ENCODE measurements at places on chromosomes 16 and 17.

GRCh38 chr16:89697616-89698331 lies 3.7 kb downstream of the SPATA2L start:
- no peak for DNase-seq

DNA sequence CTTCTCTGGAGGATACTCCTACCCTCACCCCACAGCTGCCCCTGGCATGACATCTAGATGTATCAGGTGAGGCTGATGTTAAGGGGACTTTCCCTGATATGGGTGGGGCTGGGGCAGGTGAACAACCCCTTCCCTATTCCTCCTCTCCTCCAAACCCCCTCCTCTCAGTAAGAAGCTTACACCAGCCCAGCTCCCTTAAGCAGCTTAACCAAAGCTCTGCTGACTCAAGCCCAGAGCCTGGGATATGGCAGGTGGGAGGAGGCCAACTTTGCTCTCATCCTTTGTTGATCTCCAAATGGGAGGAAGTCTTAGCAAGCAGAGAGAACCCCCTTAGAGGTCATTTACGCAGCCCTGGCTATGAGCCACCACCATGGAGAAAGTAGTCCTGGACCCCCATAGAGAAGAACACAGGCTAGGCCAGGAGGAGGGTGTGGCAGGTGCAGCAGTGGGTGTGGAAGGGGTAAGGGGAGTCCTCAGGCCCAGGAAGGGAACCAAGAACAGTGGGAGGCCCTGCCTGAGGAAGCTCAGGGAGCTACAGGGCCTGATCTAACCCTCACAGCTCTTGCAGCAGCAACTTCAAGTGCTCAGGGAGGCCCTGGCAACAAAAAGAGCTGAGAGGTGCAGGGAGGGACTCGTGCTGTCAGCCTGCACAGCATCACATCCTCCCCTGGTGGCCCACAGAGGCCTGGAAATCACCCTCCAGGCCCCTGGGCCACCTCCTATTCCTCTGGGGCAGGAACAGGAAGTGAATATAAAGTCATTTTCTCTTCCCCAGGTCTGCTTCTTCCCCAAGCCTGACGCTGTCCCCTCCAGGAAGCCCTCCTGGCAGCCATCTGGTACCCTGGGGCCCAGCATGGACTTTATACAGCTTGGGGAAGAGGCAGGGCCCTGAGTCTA lies 2.9 kb downstream of the UNC119 start:
- no peak for DNase-seq

DNA sequence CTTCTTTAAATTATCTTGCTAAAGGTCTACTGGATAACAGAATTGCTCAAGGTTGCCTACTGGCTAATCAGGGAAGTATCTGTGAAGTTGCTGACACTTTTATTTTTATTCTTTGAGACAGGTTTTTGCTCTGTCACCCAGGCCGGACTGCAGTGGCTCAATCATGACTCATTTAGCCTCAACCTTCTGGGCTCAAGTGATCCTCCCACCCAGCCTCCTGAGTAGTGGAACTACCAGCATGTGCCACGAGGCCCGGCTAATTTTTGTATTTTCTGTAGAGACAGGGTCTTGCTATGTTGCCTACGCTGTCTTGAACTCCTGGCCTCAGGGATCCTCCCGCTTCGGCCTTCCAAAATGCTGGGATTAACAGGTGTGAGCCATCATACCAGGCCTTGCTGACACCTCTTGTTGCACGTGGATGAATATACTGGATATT lies 43.1 kb downstream of the GLG1 start:
- DNase-seq, result no peak

- DNase-seq, result no peak
These were observed 44.8 kb downstream of the METTL16 start for GRCh38 chr17:2466931-2467330.

DNA sequence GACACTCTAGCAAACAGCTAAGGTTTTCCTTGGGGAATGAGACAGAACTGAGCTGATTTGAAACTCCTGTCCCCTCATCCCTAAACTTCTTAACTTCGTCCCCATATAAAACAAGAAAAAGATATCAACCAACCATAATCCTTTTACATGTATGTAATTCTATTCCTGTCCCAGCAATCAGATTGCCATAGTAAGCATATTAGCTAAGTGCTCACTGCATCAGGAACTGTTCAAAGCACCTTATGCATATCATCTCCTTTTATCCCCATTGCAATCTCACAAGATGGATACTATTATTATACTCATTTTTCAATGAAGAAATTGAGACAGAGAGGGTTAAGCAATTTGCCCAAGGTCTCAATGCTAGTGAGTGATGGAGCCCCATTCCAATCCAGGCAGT lies 6.8 kb downstream of the KIF18B start:
- no peak for DNase-seq

DNA sequence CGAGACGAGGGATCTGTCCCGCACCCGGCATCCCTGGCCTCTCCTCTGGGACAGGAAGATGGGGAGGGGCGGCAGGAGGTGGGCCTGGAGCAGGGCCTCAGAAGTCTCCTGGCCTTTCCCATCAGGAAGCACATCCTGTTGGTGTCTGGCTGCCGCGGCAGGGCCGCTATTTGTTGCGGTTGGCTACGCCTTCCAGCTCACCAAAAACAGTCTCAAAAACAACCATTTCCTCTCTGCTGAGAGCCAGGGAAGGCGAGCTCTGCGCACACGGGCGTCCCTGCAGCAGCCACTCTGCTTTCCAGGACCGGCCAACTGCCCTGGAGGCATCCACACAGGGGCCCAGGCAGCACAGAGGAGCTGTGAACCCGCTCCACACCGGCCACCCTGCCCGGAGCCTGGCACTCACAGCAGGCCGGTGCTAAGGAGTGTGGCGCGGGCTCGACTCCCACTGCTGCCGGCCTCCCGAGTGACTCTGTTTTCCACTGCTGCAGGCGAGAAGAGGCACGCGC lies at the start of gene TMEM204:
Gene TMEM204 (plus strand): TSS at position 224 of the 509 bp plus-strand sequence. CDS start 610 bp downstream, outside the sequence.
- no peak for DNase-seq

GRCh38 chr16:68961778-68962402 lies 118.6 kb downstream of the TANGO6 start:
- no peak for DNase-seq

DNA sequence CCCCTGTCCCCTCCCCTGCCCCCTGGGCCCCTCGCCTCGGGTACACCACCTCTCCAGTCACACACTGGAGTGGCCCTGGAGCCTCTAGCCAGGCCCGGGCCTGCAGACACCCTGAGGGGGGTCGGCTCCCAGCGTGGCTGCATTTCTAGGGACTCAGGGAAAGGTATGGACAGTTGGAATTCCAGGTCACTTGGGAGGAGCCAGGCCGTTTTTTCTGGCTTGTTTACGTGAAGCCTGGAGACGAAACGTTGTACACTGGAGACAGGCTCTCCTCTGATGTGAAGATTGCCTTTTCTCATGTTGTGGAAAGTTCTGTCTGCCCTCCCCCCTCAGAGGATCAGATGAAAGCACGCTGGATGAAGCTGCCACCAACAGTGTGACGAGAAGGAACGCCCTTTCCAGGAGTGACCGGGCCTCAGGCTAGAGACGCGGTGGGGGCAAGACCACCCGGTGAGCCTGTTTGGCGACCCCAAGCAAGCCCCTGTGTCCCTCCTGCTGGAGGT lies 4.0 kb upstream of the PPP1R27 start:
- DNase-seq, result no peak

GRCh38 chr17:45904866-45905265 lies 10.5 kb downstream of the MAPT start:
- no peak for DNase-seq

DNA sequence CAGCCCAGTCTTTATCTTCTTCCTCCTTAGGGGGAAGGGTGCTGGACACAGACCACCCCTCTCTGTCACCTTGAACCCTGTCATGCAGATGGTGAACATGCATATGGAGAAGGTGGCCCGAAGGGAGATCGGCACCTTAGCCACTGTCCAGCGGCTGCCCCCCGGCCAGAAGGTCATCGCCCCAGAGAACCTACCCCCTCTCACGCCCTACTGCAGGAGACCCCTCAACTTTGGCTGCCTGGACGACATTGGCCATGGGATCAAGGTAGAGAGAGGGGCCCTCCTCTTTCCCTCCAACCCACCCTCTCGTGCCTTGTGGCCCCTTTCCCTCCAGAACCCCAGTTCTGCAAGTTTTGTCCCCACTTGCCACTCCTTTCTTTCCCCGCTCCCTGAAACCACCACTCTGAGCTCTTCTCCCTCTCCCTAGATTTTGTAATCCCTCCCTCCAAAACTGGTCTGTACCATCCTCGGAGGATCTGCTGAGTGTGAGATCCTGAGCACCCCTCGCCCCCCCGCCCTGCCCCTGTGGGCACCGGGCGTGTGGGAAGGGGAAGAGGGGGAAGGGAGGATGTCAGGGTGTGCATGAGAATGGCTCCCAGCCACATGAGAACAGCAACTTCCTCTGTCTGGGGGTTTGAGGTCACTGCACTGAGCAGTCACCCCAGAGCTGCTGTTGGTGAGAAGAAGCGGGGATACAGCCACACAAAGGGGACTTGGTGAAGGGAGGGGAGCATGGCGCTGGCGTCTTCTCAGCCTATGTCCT lies 7.3 kb downstream of the ABI3 start:
- DNase-seq, result no peak

GRCh38 chr16:84794626-84795025 lies 25.2 kb upstream of the CRISPLD2 start:
- no peak for DNase-seq

GRCh38 chr16:22232277-22233036 lies 26.4 kb downstream of the EEF2K start:
- no peak for DNase-seq

DNA sequence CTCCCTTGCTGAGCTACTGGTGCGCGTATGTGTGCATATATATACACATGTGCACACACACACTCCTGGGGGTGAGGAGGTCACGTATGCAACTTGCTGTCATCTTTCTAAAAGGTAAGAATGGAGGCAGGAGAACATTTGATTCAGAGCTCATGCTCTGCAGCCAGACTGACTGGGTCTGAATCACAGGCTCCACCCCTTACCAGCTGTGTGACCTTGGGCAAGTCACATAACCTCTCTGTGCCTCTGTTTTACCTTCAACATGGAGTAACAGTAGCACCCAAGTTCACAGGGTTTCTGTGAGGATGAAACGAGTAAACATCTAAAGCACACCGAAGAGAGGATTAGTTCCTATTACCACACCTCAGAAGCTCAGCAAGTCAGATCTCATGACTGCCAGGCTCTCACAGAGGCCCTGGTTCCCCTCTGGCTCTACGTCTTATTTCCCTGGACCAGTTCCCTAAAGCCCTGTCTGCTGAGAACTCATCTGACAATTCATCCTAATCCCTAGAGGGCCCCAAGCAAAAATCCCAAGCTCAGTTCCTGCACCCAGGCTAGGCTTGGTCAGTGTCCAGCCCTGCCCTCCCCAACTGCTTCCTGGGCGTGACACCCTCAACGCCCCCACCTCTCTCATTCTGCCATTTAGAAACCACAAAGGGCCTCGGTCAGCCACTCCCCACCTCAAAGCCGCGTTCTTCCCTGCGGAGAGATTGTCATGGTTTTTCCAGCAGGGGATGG lies 28.7 kb downstream of the ABR start:
- no peak for DNase-seq

- no peak for DNase-seq
These were observed 153.1 kb upstream of the NOG start for GRCh38 chr17:56440419-56440818.

DNA sequence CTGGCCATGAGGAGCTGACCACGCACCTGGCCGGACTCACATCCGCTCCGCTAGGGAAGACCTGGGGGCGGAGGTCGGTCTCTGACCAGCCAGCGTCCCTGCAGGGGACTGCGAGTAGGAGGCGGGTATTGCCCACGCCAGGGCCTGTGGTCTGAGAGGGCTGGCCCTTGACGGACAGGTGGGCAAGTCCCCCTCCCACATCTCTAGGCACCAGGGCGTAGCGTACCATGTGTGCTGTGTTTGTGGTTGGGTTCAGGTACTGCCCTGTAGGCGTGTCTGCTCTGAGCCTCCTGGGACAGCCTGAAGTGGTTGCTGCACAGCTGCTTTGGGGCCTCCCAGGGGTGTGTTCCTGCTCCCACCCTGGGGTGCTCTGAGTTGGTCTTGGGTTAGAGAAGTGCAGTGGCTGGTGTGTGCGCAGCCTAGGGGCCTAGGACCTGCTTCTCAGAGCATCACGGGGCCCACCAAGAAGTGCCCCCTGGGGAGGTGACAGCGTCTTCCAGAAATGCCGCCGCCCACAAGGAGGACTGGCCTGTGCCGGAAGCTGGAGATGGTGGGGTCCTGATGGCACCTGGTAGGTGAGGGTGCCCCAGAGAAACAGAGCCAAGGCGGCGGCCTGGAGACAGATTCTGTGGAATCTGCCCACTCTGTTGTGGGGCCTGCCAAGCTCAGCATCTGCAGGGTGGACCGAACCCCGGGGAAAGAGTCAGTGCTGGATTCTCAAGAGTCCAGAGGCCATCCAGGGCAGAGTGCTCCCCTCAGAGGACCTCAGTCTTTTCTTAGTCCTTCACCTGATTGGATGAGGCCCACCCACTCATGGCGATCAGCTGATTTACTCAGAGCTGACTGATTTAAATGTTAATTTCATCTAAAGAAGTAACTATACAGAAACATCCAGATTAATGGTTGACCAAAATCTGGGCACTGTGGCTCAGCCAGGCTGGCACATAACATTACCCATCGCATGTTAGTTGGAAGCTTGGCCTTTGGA lies 48.3 kb downstream of the WDR45B start:
- no peak for DNase-seq

DNA sequence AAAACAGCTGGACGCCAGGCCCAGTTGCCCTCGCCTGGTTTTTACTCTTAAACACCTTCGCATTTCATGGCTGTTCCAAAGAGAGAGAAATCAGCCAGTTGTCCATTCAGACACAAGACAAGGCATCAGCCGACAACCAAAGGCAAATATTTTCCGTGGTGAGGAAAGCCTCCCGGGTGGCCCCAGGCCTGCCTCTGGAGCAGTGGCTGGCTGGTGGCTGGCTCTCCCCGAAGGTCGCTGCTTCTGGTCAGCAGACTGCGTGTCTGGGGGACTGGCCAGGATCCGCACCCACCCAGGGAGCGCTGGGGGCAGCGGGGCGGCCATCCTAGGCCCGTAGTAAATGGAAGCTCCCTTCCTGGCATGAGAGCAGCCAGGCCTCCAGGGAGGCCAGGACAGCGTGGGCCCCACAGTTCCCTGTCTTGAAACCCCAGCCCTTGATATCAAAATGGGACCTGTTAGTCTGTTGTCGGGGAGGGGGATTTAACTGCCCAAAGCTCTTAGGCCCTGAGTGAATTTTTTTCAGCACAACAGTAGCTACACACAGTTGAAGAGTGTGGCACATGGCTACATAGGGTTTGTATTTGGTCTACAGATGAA lies 57.7 kb downstream of the SREBF1 start:
- no peak for DNase-seq

DNA sequence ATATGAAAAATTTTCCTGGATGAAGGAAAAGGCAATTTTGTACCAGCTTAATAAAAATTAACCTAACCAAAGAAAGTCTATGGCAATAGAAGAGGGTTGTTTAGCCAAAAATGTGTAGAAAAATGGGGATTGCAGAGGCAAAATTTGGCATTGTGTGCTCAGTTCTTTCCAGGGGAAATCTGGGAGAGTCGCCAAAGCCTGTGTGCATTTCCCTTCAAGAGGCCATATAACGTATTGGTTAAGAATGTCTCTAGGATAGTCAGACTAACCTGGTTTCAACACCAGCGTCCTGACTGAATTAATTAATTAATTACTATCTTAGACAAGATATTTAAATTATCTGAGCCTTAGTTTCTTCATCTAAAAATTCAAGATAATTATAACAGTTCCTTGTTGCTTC lies 44.8 kb upstream of the HLF start:
- DNase-seq, result no peak
